ENCODE measurements at places on chromosomes 2 and 18.

DNA sequence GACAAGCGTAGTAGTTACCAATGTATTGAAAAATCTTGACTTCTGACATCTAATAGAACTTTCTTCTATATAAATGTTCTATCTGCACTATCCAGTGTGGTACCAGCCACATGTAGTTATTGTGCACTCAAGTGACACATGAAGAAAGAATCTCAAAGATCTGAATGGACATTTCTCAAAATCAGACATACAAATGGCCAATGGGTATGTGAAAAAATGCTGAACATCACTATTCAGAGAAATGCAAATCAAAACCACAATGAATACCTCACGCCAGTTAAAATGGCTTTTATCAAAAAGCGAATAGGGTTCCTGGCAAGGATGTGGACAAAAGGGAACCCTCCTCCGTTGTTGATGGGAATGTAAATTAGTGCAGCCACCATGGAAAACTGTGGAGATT is 37.5 kb upstream of the SMCHD1 start:
- no peak for DNase-seq

- no peak for DNase-seq
Observed at GRCh38 chr2:14524803-14525080, 107.8 kb upstream of the LRATD1 start.

DNA sequence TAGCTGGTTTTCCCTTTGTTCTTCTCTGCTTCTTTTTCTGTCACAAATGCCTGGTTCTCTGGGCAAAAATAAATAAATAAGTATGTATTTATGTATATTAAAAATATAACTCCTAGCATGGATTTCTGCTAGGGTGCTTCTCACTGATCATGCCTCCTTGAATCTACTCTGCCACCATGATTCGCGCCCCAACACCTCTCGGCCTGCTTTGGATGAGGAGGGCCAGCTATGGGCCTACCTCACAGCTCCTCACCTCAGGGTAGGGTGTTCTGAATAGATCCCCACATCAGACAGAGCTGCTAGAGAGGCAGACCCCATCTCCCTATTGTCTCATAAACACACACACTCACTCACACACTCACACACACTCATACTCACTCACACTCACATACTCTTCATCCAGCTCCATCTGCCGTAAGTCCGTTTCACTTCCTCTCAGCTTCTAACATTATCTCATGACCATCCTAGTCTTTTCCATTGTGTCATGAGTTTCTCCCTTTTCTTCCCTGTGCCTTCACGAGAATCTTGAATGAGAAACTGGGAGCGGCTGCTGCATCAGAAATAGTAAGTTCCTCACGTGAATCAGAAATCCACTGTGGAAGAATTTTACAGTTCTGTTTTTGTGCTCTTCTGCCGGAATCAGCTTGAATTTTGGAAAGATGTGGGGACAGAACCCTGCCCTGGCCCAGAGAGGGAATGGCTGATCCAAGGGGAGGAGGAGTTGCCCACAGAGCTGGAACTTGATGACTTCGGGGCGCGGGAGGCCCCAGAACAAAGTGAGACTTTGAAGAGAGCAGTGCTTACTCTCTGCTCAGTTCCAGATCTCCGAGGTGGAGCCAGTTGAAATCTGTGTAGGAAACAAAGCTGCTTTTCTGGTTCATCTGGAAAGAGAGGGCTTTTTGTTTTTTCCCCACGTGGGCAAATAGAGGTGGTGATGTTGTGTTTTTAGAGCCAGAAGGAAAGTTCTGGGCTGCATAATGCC is 20.9 kb downstream of the ANXA4 start:
- DNase-seq, result no peak

GRCh38 chr2:231709636-231709980 is 1.3 kb downstream of the PTMA start:
- DNase-seq, result no peak

GRCh38 chr2:6785493-6785892 is 80.2 kb downstream of the CMPK2 start:
- no peak for DNase-seq

DNA sequence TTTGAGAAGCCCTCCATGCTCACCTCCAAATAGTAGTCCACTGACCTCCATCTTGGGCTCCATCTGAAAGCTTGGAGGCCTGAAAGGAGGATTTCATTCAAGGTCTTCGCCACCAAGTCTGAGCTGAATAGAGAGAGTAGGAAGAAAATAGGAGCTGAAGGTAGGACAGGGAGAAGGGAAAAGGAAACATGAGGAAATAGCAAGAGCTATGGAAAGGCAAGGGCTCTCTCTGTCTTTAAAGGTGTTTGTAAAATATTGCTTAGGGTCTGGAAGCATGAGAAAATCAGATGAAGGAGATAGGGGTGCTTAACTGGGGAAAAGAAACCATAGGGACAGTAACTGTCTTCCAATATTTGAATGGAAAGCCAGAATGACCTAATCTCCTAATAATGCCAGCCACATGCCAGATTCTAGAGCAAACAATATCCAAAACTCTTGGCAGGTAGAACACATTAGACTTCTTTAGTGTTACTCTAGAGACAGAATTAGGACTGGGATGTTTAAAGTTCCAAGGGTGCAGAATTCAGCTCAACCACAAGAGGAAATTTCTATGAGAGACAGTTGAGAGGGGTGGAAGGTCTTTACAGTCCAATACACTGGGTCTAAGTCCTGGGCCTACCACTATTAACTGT is 67.4 kb downstream of the NAB1 start:
- DNase-seq, result no peak

GRCh38 chr2:229920011-229920641 is 1.7 kb downstream of the TRIP12 start:
- no peak for DNase-seq

DNA sequence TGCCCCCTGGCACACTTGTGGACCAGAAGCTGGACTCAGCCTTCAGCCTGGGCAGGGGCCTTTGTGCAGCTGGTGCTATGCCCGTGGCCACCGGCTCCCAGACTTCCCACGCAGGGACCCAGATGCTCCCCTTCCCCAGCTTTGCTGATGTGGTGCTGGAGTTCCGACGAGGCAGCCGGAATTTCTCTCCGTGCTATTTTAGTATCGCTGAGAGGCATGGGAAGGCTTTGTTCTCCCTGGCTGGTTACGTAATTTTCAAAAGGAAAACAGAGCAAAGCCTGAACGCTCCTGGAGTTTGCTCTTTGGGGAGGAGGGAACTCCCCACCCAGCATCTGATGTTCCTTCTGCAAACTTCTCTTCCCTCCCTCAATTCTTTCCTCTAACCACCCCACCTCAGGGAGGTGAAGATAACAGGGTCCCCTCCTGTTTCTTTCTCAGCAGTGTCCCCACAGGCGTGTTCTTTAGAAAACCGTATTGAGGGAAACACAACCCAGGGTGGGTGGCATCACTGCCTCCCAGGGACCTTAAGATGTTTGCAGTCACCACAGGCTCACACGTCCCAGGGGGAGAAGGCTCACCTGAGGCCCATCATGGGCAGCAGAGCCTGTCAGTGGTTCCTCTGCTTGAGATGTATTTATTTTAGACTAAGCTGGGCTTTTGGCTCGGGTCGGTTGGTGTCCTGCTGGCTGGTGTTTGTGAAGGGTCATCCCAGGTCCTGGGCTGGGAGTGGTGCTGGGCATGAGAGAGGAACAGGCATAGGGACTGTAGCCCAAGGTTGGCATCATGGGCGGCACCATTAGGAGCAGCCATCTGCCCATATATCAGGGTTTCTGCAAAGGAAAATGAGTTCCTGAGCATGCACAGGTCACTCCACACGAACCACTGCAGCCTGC is 95.0 kb downstream of the MAPK4 start:
- DNase-seq, result no peak

DNA sequence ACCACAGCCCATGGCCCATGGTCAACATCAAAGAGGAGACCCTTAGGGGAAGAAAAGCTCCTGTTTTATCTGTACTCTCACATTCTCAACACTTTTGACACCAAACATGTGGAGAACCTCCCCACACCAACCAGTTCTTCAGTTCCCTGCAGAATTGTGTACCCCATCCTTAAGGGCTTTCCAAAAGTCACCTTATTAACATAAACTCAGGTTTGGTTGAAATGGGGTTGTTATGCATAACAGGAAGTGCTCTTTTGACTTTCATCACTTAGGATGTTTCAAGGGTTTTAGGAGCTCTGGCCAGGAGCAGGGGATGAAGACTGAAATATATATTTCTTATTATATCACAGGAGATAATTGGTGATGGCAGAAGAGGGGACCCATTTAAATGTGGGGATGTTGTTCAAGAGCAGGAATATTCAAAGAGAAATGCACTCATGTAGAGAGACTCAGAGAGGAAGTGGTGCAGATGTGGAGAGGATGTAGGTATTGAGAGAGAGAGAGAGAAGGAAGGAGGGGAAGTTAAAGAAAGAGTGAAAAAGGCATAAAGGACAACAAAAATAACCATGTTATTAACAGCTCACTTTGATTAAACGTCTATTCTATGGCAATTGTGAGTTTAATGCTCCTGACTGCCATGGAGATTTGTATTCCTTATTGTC is 35.2 kb downstream of the SP140L start:
- DNase-seq, result no peak

GRCh38 chr2:235639885-235640284 is 146.0 kb downstream of the AGAP1 start:
- DNase-seq, result no peak

GRCh38 chr18:4074647-4075046 is 380.5 kb downstream of the DLGAP1 start:
- DNase-seq, result no peak

DNA sequence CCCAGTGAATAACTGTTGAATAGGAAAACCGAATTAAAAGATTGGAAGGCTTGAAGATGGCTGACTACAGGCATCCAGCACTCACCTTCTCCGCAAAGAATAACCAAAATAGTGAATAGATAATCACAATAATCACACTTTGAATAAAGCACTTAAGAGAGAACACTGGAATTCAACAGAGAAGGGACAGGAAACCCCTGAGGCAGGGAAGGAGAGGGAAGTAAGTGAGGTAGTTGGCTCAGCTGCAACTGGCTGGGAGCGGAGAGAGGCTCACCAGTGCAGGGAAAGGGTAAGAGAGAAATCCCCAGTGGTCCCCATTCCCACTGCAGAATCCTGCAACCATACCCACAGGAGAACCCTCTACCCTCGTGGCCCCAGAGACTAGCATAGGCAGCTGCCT is 246.6 kb upstream of the NCKAP5 start:
- no peak for DNase-seq

DNA sequence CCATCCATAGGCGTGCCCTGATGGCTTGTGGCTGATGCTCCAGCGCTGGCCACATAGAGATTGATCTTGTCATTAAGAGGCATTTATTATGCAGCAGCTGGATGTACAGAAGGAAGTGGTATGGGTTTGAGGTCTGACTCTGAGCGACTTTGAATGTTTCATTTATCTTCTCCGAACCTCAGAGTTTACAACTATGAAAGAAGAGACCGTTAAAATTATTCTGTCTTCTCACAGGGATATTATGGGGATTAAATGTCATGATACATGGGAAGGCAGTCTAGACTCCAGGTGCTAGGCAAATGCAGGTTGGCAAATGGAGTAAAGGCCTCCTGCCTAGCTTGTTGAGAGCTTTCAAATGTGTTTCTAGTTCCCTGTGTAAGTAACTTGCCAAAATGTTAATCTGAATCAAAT is 30.3 kb downstream of the MOGAT1 start:
- no peak for DNase-seq

DNA sequence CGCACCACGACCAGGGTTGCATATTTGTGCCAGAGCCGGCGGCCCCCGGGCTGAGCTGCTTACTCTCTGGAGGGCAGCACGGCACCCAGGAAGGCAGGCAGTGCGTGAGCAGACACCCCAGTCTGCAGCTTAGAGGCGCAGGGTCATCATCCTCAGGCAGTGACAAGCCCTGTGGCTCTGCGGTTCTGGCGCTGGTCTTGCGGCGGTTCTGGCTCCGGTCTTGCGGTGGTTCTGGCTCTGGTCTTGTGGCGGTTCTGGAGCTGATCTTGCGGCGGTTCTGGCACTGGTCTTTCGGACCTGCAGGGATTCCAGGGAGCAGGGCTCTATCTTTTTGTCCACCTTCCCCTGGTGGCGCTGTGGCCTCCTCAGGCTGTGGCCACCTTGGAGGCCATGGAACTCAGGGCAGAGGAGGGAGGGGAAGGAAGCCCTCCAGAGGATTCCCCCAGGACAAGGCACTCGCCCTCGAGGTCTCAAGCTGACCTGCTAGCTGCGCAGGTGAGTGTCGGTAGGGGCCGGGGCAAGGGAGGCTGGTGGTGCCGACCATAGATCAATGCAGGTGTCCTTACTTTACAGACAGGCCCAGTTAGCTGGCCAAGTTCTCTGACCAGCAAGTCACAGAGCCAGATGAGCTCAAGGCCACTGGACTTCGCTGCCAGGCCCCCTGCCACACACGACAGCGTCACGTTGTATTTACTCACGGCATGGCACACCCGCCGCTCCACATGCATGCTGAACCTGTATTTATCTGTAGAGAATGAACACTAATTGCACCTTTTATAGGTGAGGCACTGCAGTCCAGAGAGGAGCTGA is 14.9 kb downstream of the ESPNL start:
- DNase-seq, result no peak

GRCh38 chr18:5297597-5297996 is 2.1 kb upstream of the ZBTB14 start:
- DNase-seq, result no peak

DNA sequence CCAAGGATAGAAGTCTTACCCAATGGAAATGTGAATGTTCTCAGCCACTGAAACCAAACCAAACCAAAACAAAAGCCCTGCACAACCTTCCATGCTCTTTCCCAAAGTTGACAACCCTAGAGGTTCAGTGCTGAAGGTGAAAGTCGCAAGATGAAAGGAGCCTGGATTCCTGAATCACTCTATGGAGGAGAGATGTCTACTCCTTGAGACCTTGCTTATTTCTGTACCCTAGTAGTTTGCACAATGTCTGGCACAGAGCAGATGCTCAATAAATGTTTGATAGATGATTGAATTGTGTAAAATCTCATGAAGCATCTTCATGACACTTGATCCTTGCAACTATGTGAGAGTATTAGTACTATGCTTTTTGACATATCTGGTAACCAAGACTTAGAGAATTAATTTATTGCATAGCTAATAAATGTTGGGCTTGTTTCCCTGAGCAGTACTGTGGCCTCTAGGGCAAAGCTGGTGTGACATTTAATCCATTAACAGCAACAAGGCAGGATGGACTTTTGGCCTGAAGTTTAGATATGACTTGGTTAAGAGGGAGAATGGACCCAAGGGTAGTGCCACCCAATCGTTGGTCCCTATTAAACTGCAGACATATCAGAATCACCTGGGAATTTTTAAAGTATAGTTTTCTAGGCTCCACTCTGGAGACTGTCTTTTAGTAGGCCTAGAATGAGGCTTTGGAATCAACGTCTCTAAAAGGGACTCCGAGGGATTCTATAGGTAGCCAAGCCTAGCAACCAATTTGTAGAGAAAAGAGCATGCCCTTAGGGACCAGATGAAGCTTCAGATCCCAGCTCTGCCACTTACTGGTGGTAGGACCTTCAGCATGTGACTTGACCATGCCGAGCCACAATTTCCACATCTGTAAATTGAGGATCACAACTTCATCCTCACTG is 145.9 kb downstream of the DDX1 start:
- DNase-seq, result no peak

DNA sequence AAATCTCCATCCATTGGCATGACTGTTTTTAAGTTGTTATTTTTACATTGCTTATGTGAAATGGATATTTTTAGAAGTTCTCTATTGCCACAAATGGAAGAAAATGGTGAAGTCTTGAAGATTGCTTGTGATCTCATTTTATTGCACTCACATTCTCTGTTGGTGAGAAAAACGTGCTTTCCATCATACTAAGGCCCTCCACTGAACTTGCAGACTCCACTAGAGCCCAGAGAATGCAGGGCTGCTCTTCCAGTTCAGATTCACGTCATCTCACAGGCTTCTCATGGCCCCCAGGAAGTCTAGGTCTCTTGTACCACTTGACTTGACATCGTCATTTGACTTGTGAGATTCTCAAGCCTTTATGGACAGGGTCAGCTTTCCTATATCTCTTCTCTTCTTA is 254.8 kb upstream of the COPS8 start:
- no peak for DNase-seq

Data from NCI-H748 treated with DMSO at 0.1 percent for 48 hours (cell line).